ENCODE measurements at places on chromosomes 7 and 10. TPM values are rescaled to one million over a fixed set of nuclear protein-coding genes. Genes with fewer than 3 reads are reported as not detected.

Gene RAB19
- total RNA-seq, result not detected

Gene CYP2C19
- not detected for total RNA-seq

Gene LRRC17
- total RNA-seq, result 0.21 TPM

DNA sequence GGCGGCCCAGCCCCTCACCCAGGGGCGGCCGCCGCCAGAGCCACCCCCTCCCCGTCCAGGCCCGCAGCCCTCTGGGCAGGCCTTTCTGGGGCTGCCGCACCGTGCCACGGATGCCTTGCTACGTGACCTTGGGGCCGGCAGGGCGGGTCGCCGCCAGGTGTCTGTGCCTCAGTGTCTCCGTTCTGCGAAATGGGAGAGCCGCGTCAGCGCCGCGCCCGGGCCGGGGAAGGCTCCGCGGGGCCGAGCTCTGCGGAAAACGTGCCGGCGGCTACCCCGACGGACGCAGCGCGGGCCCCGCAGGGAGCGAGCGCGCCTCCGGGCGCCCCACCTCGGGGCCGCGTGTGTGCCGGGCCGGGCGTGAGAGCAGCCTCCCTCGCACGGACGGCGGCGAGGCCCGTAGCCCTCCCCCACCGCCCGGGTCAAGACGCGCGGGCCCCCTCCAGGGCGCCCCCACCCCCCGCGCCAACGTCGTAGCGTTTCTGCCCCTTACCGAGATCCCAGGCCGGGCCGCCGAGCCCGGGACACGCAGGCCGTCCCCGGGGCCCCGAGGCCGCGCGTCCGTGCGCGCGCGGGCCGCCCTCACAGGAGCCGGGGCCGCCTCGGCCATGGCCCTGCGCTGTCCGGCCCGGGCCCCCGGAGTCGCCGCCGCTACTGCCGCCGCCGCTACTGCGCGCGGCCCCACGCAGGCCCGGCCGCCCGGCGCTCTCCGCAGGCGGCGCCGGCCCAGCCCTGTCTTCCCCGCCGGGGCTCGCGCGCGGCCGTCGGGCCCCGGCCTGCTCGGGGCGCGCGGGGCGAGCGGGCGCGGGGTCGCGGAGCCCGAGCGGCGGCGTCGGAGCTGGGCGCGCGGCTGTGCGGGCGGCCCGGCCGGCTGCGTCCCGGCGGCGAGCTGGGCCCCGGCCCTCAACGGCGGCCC is 1.1 kb downstream of the ZNF777 start:
- DNase-seq, result no peak

- DNase-seq, result no peak
Measured at GRCh38 chr10:132677473-132678227, 108.3 kb downstream of the NKX6-2 start.

DNA sequence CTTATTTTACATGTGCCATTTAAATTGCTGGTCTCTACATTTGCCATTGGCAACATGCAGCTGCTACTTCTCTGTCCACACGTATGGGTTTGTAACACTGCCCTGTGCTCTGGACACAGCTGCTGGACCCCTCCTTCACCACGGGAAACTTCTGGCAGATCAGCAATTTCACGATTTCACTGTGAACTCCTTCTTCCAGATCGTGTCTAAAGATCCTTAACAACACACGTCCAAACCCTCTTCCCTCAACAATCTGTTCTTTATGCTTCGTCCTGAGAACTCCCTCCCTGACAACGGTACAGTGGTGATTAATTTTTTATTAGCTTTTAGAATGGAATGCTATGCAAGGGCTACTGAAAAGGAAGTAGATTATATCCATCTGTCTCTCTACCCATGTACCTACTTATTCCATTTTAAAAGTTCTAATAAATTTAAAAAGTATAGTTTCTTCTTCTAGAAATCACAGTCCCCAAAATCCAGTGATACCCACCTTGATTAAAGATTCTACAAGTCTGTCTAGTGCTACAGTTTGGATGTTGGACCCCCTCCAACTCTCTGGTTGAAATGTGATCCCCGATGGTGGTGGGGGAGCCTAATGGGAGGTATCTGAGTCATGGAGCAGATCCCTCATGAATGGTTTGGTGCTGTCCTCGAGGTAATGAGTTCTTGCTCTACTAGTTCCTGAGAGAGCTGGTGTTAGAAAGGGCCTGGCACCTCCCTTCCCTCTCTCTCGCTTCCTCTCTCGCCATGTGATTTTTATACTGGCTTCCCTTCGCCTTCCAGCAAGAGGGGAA is 81.0 kb downstream of the KIAA1549 start:
- peak; percentile 38 for DNase-seq

GRCh38 chr10:113340282-113340681 is 212.6 kb upstream of the HABP2 start:
- DNase-seq, result no peak

DNA sequence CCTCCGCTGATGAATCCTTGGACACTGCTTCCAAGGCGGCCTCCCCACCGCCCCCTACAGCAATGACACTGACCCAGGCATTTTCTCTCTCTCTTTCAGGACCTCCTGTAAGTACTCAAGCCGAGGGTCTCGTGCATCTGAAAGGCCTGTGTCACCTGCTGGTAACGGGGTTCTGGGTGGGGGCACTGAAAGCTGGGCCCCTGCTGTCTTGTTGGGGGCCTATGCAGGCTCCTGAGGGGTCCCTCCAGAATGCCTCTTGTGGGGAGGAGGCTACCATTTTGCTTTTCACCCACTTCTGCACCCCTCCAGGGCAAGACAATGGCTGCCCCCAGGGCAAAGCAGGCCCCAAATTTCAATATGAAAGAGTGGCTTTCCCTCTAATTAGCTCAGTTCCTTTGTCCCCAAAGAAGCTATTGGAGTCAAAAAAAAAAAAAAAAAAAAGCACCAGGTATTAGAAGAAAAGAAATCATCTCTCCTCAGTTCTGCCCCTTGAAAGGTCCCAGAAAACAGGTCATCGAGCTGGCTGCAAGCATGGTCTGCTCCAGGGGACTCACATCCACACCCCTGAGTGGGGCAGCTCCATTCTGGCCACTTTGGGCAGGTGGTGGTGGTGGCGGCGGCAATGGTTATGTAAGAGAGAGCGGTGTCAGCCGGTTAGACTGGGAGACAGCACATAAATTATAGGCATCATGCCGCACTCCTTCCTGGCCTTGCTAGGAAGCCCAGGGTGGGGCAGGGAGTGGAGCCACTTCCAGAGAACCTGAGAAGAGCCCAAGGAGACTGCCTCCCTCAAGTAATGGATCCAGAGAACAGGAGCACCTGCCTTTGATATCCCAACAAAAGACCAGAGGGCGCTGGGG is 66.2 kb downstream of the COL13A1 start:
- DNase-seq, result no peak

GRCh38 chr10:98482096-98482495 is 35.4 kb upstream of the HPS1 start:
- no peak for DNase-seq

All from MCF 10A (cell line).